ENCODE measurements at places on chromosomes 13 and 19. TPM values are rescaled to one million over a fixed set of nuclear protein-coding genes. Genes with fewer than 3 reads are reported as not detected.

Gene TIMM29
- 32.2 TPM for total RNA-seq

Gene CERS4
- total RNA-seq = 18.5 TPM

Gene FFAR3
- total RNA-seq = not detected

Gene RNF113B
- total RNA-seq = not detected

Gene CDC37
- 243 TPM for total RNA-seq

Gene CYP4F2
- 0.09 TPM for total RNA-seq

Gene EFNB2
- 83.2 TPM for total RNA-seq

Gene INSR
- 37.6 TPM for total RNA-seq

Gene WTIP
- total RNA-seq = 41.2 TPM

Gene CTXN1
- 0.33 TPM for total RNA-seq

Gene DLEU7
- not detected for total RNA-seq

Gene SLC25A41
- not detected for total RNA-seq

Gene CCDC70
- total RNA-seq = not detected

Gene JAK3
- 0.95 TPM for total RNA-seq

Gene PRTN3
- total RNA-seq = not detected

Gene ZNF414
- total RNA-seq = 4.6 TPM

Gene GJA3
- total RNA-seq = not detected

Gene HS6ST3
- not detected for total RNA-seq

Gene TNFSF9
- total RNA-seq = 0.17 TPM

Gene FBXL12
- total RNA-seq = 7.1 TPM

Gene MAMSTR
- total RNA-seq = 0.09 TPM

Gene ZNF708
- 8.2 TPM for total RNA-seq

Gene PRX
- total RNA-seq = 1.5 TPM

Gene ZNF296
- under 0.01 TPM for total RNA-seq

Gene CBY2
- total RNA-seq = under 0.01 TPM

Gene ZNF90
- total RNA-seq = 0.33 TPM

Gene GJB2
- total RNA-seq = not detected

Gene PLK5
- not detected for total RNA-seq

Gene JSRP1
- 0.43 TPM for total RNA-seq

Gene KLK6
- not detected for total RNA-seq

Gene OR7D2
- not detected for total RNA-seq

Gene NHLRC3
- total RNA-seq = 12.8 TPM

Gene LILRB3
- not detected for total RNA-seq

Gene GIPC3
- total RNA-seq = 1.2 TPM

Gene RETN
- not detected for total RNA-seq

Gene CPT1C
- total RNA-seq = 11.8 TPM
